CD4-positive, alpha-beta T cell treated with Interleukin-6 for 4 hours (primary cell): ENCODE measurements at places on chromosomes 6 and 20.

GRCh38 chr6:82988930-82989351, 76.7 kb downstream of the UBE3D start:
- DNase-seq, result no peak

GRCh38 chr6:24394780-24395437, 7.8 kb upstream of the MRS2 start:
- no peak for DNase-seq

DNA sequence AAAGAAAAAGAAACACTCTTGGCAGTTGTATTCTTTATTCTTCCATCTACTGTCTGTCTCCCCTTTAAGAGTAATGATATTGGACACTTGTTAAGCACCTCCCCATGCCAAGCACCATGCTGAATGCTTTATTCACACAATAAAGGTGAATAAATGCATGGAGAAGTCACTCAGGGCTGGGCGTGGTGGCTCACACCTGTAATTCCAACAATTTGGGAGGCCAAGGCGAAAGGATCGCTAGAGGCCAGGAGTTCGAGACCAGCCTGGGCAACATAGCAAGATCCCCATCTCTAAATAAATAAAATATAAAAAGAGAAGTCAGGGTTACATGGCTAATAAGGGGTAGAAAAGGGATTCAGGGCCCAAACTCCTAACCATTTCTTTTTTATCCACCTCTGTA, 32.1 kb downstream of the CEP250 start:
- DNase-seq, result no peak

DNA sequence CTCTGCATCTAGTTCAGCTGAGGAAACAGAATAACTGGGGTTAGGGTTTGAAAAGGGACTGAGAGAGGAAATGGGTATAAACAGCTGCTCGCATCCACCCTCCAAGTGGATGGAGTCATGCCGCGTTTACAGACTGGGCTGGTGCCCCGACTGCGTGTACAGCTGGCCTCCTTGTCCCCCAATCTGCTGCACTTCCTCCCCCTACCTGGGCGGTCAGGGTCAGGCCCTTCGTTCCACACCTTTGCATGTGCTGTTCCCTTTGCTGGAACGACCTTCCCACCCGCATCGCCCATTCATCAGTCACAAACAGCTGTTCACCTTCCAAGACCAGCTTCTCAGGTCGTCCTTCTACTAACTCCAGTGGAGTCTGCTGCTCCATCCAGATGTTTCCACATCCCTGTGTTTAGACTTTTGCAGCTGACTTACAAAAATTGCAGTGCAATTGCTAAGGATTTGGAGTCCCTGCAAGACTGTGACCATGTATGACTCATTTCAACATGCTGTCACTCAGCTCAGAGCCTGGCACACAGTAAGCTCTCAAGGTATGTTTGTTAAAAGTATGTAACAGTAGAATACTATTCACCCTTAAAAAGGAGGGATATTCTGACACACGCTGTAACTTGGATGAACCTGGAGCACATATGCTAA, 129.3 kb downstream of the DTNBP1 start:
- DNase-seq, result no peak

DNA sequence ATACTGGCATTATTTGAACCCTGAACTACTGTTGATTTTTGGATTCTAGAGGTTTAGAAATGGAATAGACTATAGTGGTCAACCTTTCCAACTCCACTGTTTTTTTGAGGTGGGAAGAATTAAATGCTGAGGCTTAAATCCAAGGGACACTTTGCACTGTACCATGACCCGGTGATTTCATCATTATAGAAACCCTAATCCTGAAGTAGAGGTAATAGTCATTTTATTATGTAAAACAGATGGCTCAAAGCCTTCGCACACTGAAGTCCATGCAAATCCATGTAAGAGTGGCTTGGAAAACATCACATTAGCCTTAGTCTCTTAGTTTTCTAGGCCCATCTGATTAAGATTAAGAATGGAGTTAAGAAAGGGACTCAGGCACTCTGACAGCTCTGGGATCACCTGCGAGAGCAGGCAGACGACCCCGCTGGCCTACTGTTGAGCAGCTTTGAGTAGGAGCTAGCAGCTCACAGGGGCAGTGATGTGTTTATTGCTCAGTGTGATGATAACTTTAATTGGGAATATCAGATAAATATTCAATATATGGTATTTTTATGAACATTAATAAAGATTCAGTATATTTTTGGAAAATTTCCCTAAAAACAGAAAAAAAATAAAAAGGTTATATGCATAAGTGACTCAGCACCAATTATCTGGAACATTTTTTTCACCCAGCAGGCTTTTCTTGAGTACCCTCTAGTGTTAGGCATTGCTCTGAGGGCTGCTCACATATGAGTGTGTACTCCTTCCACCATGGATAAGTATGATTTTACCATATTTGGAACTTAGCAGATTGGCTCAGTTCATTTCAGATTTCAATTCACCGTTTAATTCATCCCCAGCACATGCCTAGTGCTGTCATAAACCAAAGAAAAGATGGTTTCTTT, 13.4 kb downstream of the SLX4IP start:
- no peak for DNase-seq

- no peak for DNase-seq
Observed at GRCh38 chr6:134117409-134117808, 65.0 kb upstream of the SLC2A12 start.
